ENCODE measurements at places on chromosomes 16 and 17.
A peak's percentile ranks its signal among the peaks of the same experiment; 100 is the strongest.

DNA sequence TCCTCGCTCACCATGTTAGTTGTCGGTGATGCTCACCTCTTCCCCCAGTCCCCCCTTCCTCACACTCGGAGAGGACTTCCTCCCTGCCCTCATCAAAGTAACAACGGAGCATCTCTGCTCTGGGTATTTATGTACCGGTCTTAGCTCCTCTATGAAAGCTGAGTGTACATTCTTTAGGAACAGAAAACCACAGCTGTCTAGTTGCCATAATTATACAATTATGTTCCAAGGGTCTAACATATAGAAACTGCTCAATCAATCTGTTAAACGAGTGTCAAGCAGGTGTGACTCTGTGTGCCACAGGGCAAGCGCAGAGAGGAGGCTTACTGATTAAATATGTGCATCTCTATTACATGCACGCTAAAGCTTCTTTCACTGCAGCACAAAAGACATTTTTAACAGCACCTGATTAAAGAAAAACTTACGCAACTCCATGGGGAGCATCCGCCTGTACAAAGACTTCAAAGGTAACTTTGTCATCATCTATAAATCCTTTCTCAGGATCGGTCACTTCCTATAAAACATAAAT lies 37.8 kb downstream of the LITAFD start:
- DNase-seq = no peak

- peak; percentile 60 for DNase-seq
These were observed 12.5 kb upstream of the SREBF1 start for GRCh38 chr17:17849147-17849820.

DNA sequence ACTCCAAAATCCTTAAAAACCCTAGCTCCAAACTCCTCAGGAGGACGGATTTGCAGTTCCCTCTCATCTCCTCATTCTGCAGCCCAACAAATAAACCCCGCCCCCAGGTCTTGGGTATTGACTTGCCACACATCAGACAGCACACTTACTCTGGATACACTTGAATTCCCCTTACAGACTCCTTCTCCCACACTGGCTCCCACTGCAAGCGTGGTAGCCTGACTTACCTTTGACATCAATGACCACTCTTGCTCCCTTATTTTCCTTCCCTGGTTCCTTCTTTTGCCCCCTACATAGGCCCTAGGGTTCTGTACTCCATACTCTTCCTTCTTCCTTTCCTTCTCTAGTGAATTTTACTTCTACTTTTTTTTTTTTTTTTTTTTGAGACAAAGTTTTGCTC lies 7.5 kb downstream of the RFFL start:
- DNase-seq = no peak

- DNase-seq = no peak
These were observed 33.4 kb downstream of the ITGB3 start for GRCh38 chr17:47287068-47287467.

GRCh38 chr17:76255801-76256429 lies 9.2 kb upstream of the UBALD2 start:
- no peak for DNase-seq

GRCh38 chr17:39174920-39175694 lies 9.1 kb upstream of the ARL5C start:
- peak; percentile 47 for DNase-seq

GRCh38 chr17:67018471-67019434 lies 25.6 kb upstream of the CACNG1 start:
- DNase-seq = no peak

DNA sequence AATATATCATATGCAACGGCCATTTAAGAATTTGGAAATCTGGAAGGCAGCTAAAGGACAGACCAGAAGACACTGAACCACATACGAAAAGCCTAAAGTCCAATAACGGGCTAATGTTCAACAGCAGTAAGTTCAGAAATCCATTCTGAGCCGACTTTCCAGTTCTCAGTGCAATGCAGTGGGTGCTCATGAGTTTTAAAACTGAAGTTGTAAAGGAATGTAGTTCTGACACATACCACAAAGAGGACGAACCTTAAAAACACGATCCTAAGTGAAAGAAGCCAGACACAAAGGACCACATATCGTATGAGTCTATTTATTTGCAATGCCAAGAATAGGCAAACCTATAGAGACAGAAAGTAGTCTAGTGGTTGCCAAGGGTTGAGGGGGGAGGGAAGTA lies 278.3 kb upstream of the ZFHX3 start:
- DNase-seq = no peak

- DNase-seq = no peak
These were observed 55.4 kb downstream of the ABAT start for GRCh38 chr16:8729779-8730334.

- no peak for DNase-seq
These were observed 95.8 kb upstream of the MPHOSPH6 start for GRCh38 chr16:82265809-82266208.

All from stimulated activated CD4-positive, alpha-beta T cell treated with anti-CD3 and anti-CD28 coated beads, TNF-alpha, amount 100 ng/mL, for 1 hour (primary cell).